ENCODE measurements at places on chromosomes 6 and 20.

DNA sequence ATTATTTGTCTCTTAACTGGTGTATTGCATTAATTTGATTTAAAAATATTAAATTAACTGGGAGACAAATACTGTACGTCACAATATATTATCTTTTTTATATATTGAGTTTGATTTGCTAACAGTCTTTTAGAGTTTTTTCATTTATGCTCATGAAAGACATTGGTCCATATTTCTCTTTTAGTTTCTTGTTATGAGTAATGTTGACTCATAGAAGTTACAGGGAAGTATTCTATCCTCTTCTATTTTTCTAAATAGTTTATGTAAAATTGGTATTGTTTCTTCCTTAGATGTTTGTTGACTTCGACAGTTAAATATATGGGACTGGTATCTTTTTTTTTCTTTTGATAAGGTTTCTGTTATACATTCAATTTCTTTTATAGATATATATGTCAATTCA lies 1115.6 kb upstream of the CITED2 start:
- no peak for DNase-seq

DNA sequence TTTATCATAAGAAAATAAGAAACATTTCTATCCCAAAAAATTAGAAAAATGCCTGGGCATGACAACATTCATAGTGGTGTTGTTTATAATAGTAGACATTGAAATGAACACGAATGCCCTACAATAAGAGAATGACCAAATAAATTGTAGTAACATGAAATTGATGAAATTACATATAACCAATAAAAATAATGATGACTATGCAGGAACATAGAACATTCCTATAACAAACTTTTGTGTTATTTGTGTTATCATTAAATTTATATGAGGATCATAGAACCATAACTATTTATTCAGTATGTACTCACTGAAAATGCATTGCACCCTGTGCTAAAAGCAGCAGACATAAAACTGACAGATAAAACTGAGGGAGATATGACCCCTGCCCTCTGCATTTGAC lies 399.7 kb downstream of the CBLN4 start:
- no peak for DNase-seq

- DNase-seq = no peak
These were observed 19.7 kb upstream of the OGFRL1 start for GRCh38 chr6:71268735-71269437.

GRCh38 chr20:40323361-40323794 lies 365.7 kb downstream of the MAFB start:
- DNase-seq = no peak

DNA sequence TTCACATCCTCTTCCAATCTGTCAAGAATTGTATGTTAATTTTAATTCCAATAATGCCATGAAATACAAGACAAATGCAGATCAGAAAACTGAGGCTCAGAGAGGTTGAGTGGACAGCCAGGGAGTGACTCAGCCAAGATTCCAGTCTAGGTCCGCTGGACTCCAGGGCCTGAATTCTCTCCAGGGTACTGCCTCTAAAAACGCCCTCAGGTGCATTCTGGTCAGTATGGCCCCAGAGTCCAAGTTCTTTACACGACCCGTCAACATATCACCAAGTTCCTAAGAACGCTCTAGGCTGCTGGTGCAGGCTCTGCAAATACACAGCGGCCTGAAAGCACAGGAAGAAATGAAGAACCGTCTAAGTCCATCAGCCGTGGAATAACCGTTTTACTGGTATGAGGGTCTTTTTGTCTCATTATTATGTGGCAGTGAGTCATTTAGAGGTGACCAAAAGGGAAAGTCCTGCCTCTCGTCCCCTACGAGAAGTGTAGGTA lies 709 bp upstream of the ASXL1 start:
- DNase-seq = no peak

DNA sequence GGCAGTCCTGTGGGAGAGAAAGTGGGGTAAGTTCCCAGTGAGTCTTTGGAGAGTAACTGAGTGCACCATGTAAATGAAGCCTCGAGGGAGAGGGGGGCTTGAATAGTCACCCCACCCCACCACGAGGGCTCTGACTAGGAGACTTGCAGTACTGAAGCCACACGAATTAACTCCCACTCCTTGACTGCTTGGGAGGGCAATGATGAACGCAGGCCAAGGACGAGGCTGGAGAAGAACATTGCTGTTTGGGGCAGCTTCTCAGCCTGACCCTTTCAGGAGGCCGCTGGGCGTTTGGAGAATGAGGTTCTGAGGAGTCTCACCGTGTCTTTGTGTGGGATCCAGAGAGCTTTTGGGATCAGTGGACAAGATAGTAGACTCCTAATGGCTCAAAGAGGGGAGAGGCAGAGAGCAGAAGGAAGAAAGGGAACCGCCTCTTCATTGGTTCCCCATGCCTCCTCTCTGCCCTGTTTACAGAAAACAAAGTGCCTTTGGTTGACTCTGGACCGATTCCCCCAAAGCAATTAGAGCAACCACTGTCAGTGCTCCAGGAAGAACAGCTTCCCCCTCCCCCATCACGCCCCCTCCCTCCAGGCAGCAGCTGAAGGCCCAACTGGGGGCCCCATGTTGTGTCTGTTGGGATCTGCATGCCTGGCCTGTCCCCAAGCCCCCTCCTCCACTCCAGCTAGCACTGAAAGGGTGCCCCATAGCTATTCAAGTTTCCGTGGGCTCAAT lies 41.7 kb upstream of the CDKN1A start:
- no peak for DNase-seq

- DNase-seq = no peak
These were observed 132.7 kb upstream of the LRFN2 start for GRCh38 chr6:40719671-40720374.

DNA sequence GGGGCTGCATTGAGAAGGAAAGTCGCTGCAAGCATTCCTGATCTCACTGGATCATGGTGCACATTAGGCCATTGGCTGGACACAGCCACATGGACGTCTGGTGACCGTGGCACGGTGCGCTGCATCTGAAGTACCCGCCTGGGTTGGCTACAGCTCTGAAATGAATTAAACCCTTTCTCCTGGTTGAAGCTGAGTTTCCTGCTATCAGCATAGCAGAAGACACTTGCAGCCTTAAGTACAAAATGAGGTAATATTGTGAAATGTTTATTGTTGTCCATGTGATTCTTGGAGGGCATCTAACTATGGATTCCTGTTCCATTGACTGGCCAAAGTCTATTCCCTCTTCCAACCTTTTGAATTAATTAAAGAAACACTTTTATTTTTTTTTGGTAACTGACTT lies 89.8 kb upstream of the ADTRP start:
- no peak for DNase-seq

DNA sequence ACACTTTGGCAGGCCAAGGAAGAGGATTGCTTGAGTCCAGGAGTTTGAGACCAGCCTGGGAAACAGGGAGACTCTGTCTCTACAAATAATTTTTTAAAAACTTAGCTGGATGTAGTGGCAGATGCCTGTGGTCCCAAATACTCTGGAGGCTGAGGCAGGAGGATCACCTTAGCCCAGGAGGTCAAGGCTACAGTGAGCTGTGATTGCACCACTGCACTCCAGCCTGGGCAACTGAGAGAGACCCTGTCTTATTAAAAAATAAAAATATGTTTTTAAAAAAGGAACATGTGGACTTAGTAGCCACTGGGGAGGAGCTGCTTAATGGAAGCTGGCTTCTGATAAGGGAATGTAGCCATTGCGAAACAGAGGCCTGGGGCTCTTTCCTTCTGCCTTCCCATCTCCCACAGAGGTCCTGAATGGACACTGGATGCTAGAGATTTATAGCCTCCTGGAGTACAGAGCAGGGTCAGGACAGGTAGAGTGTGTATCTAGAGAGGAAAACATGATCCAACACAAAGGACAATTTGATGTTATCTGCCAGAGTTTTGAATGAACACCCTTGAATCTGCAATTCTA lies 21.7 kb upstream of the GMNN start:
- no peak for DNase-seq

GRCh38 chr6:5640614-5641013 lies 366.1 kb downstream of the NRN1 start:
- DNase-seq = no peak

- DNase-seq = no peak
These were observed 184.4 kb downstream of the HS3ST5 start for GRCh38 chr6:114158411-114158810.

GRCh38 chr20:36314734-36315544 lies 8.8 kb downstream of the DLGAP4 start:
- no peak for DNase-seq

- no peak for DNase-seq
These were observed 6.8 kb downstream of the C6orf52 start for GRCh38 chr6:10687582-10687981.

GRCh38 chr6:70176842-70177550 lies 125.9 kb downstream of the COL9A1 start:
- no peak for DNase-seq

- DNase-seq = no peak
These were observed 23.2 kb upstream of the UNC93A start for GRCh38 chr6:167267921-167268401.

DNA sequence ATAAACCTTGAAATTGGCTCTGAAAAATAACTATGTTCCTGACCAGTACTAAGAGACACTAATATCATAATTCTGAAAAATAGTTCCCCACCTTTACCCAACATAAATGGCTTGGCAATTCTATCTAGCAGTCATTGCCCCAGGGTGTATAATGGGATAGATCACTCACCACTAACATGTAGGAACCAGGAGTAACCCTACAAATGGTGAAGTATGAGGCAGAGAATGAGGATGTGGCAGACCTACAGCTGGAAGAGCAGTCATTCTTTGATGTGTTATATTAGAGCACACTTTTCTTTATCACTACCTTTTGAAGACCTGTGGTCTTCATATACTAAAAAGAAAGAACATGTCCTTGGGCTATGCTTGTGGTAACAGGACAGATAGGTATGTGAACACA lies 136.5 kb upstream of the SYNDIG1 start:
- no peak for DNase-seq

DNA sequence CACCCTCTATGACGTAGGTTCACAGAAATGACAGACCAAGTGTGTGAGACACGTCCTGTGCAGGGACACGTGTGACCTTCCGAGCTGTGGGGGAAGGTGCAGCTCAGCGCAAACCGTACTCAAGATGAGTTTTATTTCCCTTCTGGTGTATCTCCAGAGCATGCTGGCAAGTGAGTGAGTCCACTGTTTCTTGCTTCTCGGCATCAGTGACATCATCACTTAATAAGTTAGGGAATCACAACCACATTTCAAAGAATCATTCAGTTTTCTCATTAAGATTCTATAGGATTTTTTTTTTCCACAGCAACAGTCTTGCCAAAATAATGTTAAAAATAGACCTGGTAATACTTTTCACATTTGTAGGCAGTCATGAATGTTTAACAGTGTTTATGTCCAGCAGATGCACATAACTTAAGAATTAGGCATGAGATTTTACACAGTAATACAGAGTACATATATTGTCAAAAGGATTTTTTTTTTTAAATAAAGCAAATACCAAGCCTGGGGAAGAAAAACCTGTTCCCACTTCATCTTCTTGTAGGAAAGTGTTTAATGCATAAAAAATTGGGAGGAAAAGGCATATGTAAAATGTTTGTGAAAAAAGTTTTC lies 417.8 kb downstream of the CDC5L start:
- DNase-seq = no peak

DNA sequence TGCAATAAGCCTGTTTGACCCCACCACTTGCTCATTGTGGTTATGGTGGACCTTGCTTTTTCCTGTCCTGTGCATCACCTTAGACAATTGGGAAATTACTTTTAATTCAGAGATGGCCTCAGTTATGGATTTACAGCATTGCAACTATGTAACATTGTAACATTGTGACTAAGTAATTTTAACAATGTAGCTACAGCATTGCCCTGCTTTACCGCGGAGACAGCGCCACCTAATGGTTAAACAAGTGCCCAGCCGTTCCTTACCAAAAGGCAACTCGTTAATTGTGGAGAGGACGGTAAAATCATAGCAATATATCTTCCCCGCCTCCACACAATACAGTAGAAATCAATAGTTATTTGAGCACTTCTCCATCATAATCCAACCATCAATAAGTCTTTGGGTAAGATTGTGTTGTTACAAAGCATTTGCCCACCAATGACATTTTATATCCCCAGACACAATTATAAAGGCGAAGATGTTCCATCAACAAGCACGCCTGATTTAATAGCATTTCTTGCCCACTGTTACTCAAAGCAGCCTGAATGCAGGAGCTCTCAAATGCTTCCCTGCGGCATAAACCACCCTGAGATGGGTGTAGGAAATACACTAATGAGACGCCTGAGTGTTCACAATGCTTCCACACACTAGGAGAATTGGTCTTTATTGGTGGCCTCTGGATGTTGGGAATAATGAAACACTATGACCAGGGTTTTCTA lies 93.7 kb downstream of the PROKR2 start:
- peak; percentile 40 for DNase-seq

DNA sequence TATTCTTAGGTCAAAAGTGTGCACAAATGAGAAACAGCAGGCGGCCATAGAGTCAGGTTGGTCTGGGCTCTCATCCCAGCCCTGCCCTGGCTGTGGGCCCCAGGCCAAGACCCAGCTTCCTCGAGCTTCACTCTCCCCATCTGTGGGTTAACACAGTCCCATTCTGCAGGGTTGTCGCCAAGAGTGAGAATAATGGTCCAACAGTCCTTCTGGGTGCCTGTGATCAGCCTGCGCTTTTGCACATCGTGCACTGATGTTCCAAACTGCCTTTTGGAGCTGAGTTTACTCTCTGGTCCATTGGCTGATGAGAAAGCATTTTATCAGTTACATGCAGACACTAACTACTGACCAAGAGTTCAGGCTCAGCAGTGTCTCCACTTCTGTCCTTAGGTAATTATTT lies 82.6 kb downstream of the INSM1 start:
- no peak for DNase-seq

GRCh38 chr6:9428421-9429172 lies 986.3 kb downstream of the TFAP2A start:
- no peak for DNase-seq

GRCh38 chr20:33493076-33493766 lies 3.3 kb downstream of the CBFA2T2 start:
- DNase-seq = no peak

- DNase-seq = peak; percentile 88
These were observed 35.7 kb upstream of the HLA-E start for GRCh38 chr6:30453508-30454116.

DNA sequence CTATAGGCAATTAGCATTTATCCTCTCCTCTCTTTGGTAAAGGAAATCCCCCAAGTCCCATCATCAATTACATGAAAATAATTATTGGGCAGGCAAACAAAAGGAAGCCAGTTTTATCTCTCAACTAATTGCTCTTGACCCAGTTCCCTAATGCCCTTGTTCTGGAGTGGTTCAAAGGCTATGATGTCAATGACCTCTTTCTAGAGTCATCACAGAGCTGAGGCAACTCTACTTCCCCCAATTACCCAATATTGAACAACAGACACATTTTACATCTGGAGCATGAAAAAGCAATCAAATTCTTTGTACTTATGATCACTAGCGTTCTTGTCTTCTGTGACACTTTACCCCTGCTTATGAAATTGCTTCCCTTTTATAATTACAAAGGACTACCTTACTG lies 43.5 kb downstream of the NT5E start:
- no peak for DNase-seq

DNA sequence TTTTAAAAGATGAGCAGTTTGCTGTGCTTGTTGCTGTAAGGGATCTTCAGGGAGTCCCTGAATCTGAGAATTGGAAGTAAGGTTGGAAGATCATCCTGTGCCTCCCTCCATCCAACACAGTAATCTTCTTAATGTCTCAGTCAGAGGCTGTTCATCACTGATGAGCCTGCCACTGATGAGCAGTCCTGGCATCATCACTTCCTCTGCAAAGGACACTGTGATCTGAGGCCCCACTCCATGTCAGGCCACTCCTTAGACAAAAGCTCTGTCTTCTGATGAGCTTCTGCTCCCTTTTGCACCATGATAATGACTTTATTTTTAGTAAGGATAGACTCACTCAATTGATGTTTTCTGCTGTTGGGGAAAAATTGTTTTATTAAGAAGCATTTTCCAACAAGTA lies 121.0 kb downstream of the UST start:
- no peak for DNase-seq

GRCh38 chr6:90192857-90193256 lies 103.8 kb downstream of the BACH2 start:
- no peak for DNase-seq
